Activated CD8-positive, alpha-beta memory T cell treated with anti-CD3 and anti-CD28 coated beads, Interleukin-2, amount 50 U/mL, for 48 hours (primary cell): ENCODE measurements at places on chromosomes 6 and 20.

DNA sequence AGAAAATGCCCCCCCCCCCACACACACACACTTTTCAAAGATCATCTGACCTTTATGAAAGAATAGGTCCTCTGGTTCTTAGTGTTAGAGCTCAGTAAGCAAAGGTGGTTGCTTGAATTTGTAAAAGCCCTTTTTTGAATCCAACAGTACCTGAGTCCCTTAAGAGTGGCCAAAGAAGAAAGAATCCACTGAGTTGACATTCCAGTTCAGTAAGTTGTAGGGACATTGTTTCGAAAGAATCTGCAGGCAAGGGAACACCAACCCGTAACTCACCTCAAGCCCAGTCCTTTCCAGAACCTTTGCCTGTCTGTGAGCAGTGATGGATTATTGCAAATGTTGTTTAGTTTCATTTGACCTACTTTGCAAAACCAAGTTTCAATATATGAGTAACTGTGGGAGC lies 64.2 kb upstream of the MAP3K4 start:
- no peak for DNase-seq

- no peak for DNase-seq
Observed at GRCh38 chr6:165451838-165452237, 142.4 kb upstream of the C6orf118 start.

GRCh38 chr6:53432318-53433161 lies 83.8 kb upstream of the ELOVL5 start:
- no peak for DNase-seq

GRCh38 chr6:157770946-157771345 lies 52.1 kb upstream of the SNX9 start:
- DNase-seq: no peak

- no peak for DNase-seq
Observed at GRCh38 chr20:46182276-46183200, 64.4 kb downstream of the CD40 start.

- no peak for DNase-seq
Observed at GRCh38 chr20:39909447-39909846, 779.6 kb downstream of the MAFB start.

GRCh38 chr6:170255426-170256125 lies 35.3 kb downstream of the DLL1 start:
- DNase-seq: no peak

- peak; percentile 80 for DNase-seq
Observed at GRCh38 chr6:4775494-4776130, 592 bp upstream of the CDYL start.

- DNase-seq: no peak
Observed at GRCh38 chr6:113434641-113435040, 422.5 kb upstream of the MARCKS start.

GRCh38 chr6:110329714-110330436 lies 28.3 kb downstream of the METTL24 start:
- DNase-seq: no peak

DNA sequence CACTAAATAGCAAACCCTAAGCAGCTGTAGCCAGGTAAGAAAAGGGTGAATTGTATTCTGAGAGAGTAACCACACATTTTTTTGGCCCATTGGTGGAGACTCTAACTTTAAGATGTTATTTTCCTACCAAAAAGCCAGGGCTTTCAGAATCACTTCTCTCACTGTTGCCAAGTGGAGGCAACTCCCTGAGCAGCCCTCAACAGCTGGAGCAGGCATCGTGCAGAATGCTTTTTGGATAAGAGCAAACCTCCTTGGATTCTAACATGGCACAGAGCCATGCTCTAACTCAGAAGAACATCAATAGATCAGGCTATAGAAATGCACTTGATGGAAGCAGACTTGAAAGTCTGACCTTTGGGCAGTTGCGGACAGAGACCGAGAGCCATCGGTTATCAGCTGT lies 722.2 kb upstream of the CHD6 start:
- no peak for DNase-seq

DNA sequence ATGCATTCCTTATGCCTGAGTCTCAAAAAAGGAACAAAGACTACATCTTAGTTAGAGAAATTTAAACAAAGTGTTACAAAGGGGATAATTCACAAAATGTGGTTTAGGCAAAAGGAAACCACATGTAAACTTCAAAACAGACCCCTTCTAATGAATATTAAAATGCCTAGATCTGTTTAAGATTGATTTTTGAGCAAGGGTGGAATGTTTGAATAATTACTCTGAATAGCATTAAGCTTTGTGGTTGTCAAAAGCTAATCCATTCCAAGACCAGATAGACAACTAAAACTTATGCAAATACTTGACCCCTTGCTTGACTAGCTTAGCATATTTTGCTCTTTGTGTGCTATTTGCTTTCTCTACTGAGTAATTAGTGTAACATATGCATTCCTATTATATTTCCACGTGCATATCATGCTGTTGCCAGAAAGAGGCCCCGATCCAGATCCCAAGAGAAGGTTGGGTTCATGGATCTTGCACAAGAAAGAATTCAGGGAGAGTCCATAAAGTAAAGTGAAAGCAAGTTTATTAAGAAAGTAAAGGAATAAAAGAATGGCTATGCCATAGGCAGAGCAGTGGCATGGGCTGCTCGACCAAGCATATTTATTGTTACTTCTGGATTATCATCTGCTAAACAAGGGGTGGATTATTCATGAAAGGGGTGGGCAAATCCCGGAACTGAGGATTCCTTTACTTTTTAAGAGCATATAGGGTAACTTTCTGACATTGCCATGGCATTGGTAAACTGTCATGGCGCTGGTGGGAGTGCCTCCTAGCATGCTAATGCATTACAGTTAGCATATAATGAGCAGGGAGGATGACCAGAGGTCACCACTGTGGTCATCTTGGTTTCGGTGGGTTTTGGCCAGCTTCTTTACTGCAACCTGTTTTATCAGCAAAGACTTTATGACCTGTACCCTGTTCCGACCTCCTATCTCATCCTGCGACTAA lies 1193.4 kb upstream of the EYS start:
- no peak for DNase-seq

DNA sequence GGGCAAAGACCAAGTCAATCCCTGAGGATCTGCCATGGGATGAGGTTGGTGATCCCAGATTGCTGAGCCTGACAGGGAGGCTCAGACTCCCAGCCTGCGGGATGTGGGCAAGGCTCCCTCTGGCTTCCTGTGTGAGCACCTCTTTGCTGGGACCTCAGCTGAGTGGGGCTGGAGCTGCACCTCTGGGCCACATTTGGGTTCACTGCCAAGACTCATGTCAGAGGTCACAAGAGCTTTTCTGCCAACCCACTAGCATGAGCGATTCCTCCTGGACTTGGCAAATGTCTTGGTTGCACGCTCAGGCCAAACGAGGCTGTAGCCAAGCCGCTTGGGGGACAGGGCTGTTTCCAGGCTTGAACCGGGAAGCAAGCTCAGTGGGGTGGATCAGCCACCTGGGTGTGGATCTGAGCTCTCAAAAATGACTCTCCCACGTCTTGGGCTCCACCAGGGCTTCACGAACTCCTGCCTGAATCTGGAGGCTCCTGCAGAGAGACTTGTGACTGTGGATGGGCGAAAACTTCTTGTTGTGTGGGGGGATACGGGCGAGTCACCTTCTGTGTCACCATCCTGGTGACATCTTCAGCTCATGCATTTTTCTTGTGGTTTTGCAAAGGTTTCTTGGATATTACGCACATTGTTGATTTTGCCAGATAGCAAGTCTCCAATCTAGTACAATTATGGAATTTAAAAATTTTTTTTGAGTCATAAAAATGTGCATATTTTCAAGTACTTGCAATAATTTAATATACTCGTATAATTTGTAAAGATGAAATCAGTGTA lies 359.5 kb downstream of the CDH4 start:
- no peak for DNase-seq

DNA sequence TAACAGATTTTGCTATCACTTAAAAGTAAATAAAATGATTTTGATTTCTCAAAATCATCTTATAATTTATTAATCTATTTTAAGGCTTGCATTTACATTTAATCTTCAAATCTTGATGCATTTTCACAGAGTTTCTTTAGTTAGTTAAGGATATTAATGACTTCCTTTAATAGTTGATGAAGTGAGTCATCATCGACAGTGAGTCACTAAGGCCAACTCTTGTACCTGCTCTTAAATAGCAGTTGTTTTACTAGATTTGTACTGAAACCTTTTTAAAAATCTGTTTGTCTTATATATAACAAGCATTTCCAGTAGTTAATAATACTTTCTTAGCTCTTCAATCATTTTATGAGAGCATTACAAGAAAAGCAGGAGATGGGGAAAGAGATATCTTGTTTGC lies 191.7 kb downstream of the ESR1 start:
- no peak for DNase-seq

GRCh38 chr6:2054516-2055067 lies 190.8 kb downstream of the GMDS start:
- no peak for DNase-seq

DNA sequence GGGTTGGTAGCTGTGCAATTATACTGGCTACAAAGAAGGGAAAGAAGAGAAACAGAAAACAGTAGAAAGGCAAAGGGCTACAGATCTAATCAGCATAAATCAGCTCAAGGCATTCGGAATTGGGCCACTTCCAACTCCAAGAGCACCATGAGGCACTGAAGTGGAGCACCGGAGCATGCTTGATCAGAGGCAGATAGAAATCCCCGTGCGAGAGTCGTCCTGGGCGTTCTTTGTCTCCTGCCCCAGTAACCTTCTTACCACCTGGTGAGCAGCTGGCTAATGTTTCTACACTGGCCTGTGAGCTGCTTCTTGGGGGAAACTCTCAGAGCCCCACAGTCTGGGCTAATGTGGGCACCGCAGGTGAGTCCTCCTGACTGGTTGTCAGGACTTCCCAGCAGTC lies 16.7 kb downstream of the NEDD9 start:
- DNase-seq: no peak

DNA sequence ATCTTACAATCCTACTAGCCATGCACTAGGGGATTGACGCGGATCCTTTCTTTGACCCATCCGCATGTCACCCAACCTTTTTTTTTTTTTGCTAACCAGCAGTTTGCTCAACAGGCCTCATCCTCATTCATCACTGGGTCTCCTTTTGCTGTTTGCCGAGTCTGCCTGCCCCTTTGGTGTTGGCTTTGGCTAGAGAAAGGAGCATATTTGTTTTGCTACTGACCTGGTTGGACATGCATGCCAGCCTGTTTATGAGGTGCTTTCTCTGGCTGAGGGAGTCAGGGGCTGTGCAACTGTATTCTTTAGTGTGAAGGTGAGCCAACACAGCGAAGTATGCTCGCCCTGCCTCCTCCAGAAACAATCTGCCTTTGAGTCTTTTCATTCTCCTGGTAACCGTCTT lies 40.2 kb downstream of the E2F3 start:
- DNase-seq: no peak

DNA sequence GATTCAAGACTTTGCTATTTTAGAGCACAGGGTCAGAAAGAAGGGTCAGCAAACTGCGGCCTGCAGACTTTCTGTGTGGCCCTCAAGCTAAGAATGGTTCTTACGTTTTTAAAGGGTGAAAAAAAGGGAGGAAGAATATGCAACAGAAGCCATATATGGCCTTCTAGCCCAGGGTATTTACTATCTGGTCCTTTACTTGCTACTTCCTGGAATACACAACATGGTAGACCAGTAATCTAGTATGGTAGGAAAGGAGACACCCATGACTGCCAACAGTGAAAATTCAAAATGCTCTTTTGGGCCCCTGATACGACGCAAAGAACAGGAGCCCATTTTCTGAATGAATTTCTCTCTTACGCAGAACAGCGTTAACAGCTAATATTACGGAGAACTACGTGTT lies 60.4 kb upstream of the EMILIN3 start:
- DNase-seq: no peak

GRCh38 chr20:19662637-19662995 lies 95.4 kb upstream of the RIN2 start:
- DNase-seq: no peak

GRCh38 chr6:45495429-45496084 lies 117.8 kb upstream of the SUPT3H start:
- no peak for DNase-seq

DNA sequence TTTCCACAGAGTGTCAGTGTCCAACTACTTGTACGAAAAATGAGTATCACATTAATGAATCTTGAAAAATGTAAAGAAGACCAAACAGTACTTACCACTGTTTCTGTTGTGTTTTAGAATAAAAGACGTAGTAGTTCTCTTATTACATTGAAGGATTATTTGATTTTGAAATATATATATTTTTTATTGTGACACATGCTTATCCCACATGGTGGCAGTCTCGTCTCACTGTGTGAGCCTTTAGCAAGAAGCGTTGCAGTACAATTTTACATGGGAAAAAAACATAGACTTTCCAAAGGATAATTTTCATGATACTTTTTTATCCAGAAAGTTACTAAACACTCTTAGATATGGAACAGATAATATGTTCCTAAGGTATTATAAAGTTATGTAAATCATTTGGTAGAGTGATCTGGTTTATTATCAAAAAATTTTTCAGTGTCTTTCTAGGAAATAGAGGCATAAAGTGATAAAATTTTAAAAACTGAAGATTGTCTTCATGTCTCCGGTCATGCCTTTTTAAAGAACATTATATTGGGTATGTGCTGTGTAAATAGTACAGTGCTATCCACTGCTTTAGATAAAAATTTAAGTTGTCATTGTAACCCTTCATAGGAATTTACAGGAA lies 117.5 kb upstream of the SAMD5 start:
- no peak for DNase-seq

DNA sequence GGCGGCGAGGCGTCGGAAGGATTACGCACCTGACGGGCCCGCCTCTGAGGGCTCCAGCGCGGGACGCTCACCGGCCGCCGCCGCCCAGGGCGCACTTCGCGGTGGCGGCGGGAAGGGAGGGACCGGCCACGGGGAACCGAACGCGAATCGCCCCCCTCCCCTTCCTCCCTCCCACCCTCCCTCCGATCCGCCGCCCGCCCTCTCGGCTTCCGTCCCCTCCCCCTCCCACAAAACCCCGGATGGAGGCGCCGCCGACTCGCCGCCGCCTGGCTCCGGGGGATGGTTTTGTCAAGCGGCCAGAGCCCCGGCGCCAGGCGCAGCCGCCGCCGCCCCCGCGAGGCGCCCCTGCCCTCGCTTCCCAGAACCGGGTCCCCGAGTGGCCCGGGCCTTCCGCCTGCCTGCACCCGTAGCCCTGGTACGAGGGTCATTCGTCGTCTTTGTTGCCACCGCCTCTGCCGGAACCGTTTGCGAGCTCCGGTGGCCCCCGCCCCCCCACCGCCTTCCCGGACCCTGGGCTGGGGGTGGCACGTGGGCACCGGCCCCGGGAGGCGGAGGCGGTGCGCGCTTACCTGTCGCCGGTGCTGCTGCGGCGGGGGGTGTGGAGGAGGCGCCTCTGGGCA lies 398 bp downstream of the ZBTB2 start:
- peak; percentile 89 for DNase-seq
